Fibroblast of villous mesenchyme (primary cell): ENCODE measurements at places on chromosomes 7 and 10.

- peak; percentile 17 for DNase-seq
These were observed 97.0 kb downstream of the LHPP start for GRCh38 chr10:124558339-124559321.

- DNase-seq, result peak; percentile 29
These were observed 15.3 kb upstream of the PRKAR2B start for GRCh38 chr7:107029061-107029763.

DNA sequence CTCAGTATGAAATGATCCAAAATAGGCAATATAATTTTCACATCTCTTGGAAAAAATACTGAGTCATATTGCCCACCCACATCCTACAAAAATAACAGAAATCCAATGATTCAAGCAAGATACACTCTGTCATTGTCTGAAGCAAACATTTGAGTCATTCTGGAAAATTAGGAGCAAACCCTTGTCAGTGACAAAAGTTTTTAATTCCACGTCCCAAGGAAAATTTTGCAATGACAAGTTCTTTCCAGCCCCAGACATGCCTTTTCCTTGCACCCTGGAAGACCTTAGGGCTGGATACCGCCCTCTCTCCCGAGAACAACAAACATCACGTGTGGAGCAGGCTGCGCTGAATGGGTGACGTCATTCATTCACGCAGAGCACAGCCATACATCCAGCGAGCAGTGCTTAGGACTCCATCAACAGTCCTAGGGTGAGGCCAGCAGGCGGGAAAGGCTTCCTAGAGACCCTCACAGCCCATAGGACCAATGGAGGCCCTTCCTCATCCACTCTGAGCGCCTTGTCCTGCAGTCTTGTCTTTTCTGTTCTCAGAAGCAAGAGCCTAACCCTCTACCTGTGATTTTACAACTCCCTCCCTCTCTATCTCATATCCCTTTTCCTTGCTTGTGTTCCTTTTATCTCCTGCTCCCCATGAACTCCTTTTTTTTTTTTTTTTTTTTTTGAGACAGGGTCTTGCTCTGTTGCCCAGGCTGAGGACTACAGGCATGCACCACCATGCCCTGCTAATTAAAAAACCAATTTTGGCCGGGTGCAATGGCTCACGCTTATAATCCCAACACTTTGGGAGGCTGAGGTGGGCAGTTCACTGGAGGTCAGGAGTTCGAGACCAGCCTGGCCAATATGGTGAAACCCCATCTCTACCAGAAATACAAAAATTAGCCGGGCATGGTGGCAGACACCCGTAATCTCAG, 23.5 kb upstream of the KDM7A start:
- DNase-seq, result peak; percentile 57

DNA sequence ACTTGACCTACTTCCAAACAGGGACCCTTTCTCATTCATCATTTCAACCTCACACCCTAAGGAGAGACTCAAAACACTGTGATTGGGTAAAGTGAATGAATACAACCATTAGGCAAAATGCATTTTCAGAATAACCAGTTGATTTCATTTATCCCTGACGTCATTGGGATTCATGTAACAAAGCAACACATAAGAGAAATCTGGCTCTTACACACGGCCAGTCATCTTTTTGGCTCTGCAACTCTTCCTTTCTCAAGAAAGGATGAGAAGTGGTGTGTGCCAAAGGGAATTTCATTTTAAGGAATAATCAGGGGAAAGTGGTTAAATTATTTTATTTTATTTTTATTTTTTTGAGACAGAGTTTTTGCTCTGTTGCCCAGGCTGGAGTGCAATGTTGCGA, 83.1 kb downstream of the CPVL start:
- DNase-seq, result no peak

- peak; percentile 16 for DNase-seq
These were observed 41.0 kb downstream of the TSPAN15 start for GRCh38 chr10:69492091-69492745.

GRCh38 chr7:157497744-157498651, 161.2 kb downstream of the DNAJB6 start:
- DNase-seq, result no peak

DNA sequence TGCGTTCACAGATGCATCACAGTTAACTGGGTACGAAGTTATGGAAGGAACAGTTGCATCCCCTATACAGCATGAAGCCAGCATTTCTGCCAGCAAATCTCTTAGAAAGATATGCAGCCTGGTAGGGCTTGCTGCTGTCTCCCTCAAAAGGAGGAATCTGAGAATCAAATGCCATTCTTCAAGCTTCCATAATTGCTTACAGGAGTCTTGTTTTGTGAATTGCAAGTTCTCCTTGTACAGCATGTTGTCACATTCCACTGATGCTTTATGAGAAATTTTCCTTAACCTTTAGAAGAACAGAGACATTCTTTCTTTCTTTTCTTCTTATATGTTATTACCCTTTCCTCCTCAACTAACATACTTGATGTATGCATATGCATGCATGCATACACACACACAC, 134.6 kb downstream of the CHRM2 start:
- DNase-seq, result no peak

GRCh38 chr10:78899996-78900714, 168.6 kb upstream of the ZMIZ1 start:
- DNase-seq, result no peak

DNA sequence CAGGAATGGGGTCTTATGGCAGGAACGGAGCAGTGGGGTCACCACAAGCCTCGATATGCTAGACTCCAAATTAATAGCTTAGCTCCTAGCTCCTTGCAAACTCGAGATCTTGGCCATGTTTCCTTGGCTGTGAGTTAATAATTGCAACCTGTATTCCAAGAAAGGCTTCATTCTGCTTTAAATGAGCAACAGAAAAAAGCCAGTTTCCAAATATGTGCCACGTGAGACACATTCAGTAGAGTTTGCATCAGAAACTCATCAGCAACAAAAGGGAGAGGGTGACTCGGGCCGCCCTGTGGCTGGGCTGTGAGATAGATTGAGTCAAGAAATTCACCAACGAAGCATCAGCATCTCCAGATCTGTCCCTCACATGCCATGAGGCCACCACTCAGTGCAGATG, 112.0 kb downstream of the NPTX2 start:
- no peak for DNase-seq

DNA sequence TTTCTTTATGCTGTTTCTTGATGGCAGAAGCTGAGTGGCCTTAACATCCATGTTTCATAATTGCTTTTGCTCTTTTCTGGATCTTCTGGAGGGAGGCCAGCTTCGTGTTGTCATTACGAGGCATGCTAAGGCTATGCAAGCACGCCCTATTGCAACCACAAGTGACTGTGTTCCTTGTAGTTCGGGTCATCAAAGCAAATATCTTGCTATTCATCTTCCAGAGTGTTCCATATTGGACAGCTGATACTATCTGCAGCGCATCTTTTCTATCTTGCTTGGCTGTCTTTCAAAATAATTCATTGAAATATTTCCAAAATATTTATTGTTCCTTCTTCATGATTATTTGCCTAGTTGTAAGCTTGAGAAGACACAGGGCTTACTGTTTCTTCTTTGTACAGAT, 5.0 kb downstream of the EPHB6 start:
- DNase-seq, result peak; percentile 92

- DNase-seq, result no peak
These were observed at the start of gene OR6B1 for GRCh38 chr7:144000020-144000419. TSS of gene OR6B1 (plus strand) at chr7:144000320. CDS start at chr7:144003997, 3,677 bp downstream.

DNA sequence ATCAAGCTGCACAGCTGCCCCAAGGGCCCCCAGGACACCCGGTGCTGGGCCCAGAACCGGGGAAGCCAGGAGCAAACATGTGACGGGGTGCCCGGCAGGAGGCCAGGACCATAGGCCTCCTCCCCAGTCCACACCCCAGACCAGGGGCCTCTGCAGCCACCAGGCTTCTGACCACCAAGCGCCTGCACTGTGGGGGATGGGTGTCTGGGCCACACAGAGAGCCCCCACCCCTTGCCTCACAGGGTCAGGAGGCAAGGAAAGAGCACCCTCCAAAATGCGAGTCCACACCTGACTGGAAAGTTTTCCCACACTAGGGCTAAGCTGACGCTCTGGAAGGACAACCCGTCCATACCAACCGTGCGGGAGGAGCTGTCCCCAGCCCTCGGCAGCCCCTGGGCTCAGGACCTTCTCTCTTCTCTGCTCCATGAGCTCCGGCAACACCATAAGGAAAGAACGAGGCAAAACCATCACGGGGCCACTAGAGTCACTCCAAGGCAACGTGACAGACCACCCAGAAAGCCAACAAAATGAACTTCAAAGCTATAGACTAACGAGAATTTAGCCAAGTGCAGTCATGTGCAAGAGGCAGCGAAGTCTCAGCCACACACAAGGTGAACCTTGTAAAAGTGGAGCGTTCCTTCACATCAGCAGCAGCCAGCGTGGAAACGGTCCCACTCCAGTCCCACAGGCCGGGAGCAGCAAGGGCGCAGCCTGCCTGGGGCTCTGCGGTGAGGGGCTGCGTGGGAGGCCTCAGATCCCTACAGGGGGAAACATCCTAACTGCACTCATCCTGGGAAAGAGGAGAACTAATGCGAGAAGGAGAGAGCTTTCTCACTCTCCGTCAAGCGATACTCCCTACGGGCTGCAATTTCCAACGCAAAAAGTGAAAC, 5.1 kb downstream of the STK32C start:
- no peak for DNase-seq

DNA sequence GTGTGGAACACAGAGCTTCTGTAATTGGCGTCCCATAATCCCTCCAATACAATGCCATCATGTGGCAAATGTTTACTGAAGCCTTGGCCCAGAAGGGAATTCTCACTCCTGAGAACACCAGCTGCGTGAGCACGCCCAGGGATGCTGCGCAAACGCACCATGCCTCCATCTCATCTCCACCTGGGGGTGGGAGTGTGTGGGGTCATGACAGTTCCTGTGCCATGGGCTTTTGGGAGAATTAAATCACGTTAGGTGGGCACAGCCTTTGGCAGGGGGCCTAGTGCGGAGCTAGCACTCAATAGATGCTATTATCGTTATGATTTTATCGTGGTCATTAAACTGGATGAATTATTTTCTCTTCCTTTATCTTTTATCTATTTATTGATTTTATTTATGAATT, 15.8 kb downstream of the WDFY4 start:
- no peak for DNase-seq

GRCh38 chr10:99784727-99785441, 2.4 kb downstream of the ABCC2 start:
- no peak for DNase-seq

DNA sequence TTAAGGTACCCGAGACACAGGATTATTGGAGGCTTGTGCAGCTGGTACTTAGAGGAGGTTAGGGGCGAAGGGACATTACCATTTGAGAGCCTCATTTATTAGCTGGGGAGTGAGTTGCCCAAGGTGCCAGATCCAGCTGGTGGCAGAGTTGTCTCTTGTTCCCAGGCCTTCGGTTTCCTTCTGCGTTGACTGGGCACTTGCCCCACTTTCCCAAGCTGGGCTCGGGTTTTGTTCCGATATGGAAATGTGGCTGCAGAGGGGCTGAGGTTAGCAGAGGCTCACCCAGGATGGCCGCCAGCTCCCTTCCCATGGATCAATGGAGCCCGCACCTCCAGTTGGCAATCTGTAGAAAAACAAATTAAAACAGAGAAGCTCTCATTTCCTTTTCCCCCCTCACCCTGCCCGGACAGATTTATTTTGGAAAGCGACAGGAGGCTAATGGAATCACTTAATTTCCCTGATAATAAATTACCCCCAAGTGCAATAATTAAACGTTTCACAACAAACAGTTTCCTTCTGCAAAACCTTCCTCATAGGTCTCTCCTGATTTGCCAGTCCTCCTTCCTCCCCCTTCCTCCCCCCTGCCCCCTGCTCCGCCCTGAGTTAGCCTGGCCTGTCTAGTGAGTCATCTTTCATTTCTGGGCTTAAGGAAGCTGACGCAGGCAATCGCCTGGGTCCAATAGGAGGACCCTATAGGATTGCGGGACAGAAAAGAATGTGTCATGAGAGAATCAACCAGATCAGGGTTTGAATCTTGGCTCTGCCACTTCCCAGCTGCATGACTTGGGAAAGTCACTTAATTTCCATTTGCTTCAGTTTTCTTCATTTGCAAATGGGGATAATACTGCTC, 51.7 kb downstream of the ADRA2A start:
- peak; percentile 23 for DNase-seq

GRCh38 chr10:14454206-14454605, 123.5 kb upstream of the FRMD4A start:
- no peak for DNase-seq

DNA sequence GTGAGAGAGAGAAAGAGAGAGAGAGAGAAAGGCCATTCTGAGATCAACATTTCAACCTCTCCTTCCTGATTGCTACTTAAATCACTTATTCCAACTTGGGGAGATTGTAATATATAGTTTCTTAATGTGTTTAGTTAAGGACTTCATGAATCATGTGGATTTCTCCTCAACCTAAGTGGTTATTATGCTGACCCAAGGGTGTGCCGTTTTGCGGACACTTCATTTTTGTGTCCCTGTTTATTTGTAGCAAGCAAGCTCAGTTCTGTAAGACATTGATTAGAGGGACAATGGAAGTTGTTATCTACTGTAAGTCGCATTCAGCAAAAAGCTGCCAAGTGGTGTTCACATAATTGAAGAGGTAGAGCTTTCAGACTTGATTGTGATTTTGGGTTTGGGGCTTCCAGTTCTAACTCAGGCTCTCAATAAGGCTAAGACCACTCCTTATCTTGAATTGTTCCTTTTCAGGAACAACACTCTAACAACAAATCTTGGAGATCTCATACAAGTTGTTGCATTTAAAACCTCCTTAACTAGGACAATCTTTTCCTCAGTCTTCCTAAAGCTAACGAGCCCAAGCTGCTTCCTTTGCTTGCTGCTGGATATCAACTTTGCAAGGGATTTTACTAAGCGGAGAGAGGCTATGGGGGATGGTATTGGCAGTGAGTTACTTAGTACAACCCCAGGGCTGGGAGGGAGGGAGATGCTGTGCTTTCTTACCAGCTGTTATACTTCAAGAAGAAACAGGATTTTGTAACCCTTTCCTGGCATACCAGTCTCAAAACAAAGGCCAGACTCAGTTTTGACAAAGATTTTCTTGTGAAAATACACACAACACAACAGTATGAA, 19.8 kb upstream of the COL1A2 start:
- DNase-seq, result peak; percentile 98

- DNase-seq, result no peak
These were observed 778 bp upstream of the GET4 start for GRCh38 chr7:875476-876076.

GRCh38 chr10:47278152-47278473, 21.9 kb upstream of the GDF10 start:
- DNase-seq, result no peak

- DNase-seq, result no peak
These were observed 126.3 kb downstream of the CACNA2D1 start for GRCh38 chr7:82317257-82317721.

DNA sequence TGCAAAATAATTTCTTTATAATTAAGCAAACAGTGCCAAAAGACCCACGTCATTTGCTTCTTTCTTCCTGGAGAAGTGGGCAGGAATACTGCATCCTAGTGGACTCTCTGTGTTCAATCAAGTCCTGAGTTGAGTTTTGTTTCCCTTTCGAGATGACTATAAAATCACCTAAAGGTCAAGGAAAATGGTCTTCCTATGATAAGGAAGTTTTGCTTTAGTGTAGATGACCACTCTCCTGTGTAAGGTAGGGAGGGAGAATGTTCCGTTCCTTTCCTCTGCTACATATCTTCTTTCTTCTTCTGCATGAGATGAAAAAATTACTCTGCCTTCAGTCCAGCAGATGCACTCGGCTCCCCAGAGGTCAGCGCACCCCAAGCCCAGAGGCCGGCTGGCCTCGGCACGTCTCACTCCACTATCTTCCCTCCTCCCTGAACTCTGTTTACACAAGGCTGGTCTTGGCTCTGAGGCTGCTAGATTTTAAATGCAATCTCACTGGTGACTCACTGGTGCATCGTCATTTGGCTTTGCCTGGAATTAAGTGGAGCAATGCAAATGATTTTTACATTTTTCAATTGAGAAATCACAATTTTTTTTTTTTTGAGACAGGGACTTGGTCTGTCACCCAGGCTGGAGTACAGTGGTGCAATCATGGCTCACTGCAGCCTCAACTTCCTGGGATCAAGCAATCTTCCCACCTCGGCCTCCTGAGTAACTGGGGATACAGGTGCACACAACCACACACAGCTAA, 18.6 kb upstream of the VDAC2 start:
- DNase-seq, result peak; percentile 98
